ENCODE measurements at places on chromosomes 4 and X. TPM values are rescaled to one million over a fixed set of nuclear protein-coding genes. Genes with fewer than 3 reads are reported as not detected.

DNA sequence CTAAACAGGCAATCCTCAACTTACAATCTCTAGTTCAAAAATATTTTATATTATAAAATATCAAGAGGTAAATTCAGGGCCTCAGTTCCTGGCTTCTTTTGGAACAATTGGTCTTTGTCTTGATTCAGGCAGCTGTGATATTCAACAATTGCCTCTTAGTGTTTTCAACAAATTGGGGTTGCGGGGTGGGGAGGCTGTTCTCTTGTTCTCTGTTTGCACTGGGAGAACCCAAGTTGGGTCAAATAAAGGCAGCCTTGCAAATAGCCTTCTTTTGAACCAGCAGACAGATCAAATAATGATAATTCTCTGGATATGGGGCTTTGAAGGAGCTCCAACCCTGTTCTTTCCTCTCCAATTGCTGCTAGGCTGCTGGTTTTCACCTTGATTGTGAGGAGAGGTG is 142.5 kb downstream of the COL4A5 start:
- DNase-seq: no peak

DNA sequence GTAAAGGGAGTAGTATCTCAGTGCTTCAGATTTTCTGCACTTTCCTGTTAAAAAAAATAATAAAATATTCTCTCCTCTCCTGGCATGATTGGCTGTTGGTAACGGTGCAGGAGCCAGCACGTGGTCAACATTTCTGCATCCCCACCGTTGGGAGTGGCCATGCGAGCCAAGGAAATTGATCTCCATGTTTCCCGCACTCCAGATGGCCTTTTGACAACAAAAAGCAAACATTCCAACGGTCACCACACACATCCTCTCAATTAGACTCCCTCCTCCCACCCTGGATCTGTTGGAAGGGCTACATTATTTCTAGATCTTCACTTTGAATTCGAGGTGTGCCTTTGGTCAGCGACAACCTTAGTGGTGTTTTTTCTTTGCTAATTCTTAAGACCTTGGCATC is 45.0 kb downstream of the STK32B start:
- no peak for DNase-seq

The SGMS2 gene
- total RNA-seq: 0.40 TPM

The POF1B gene
- total RNA-seq: not detected

The KCNE5 gene
- total RNA-seq: 0.29 TPM

The NOX1 gene
- not detected for total RNA-seq

The SYTL4 gene
- total RNA-seq: not detected

All from activated CD8-positive, alpha-beta T cell treated with anti-CD3 and anti-CD28 coated beads for 36 hours (primary cell).